ENCODE measurements at places on chromosomes 3 and 15.

DNA sequence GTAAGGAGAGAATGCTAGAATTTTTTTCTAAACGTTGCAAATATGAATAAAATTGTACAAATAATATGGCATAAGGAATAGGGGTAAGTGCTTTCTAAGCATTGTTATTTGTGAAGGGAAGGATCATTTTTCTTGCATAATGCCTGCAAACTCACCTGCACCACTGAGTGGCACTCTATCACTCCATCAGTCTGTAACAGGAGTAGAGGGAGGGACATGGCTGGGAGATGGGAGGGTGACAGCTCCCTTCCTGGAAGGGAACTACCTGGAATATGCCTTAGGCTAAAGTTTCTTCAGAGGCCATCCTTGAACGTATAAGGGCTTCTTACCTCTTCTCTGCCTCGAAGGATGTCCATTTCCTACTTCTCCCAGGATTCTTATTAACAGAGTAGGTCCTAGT lies 3.0 kb downstream of the NAALADL2 start:
- DNase-seq, result no peak

DNA sequence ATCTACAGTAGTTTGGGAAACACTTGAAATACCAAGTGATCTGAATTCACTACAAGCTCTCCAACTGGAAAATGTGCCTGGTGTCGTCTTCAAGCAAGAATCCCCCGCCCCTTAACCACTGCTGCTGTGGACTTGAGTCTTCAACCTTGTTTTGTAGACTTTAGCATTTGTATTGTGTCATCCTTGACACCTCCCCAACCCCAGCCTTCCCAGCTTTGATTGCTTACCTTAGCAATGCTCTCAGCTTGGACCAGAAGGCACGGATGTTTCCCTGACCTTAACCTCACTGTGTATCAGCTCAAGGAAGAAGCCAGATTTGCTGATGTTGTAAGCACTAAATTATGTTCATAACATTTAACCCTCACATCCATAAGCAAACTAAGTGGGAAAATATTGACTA lies 146.4 kb downstream of the IGF1R start:
- no peak for DNase-seq

DNA sequence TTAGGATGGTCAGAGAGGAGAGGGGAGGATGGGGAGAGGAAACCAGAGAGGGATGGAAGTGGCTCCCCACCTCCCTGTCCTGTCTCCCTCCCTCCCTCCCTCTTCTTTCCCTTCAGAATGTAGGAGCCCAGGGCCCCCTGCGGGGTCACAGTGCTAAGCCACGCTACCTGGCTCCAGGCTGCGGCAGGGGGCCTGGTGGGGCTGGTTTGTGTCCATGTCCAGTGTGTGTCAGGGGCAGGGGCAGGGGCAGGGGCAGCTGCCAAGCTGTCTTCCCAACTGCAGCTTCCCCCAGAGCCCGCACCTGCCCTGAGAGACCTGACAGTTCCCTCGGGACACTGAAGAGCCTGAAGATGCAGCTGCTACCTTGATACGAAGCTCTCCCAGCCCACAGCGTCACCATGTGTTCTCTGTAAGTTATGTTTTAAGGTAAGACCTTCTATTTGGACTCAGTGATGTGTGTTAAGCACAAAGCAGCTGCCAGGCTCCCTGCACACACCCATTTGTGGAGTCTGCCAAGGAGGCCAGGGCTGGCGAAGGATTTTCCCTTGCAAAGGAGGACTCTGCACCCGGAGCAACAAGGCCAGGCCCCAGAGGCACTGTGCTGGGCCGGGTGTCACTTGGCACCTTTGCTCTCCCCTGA lies 121.8 kb upstream of the SMAD3 start:
- no peak for DNase-seq

GRCh38 chr3:87488765-87489164 lies 212.4 kb upstream of the POU1F1 start:
- no peak for DNase-seq

DNA sequence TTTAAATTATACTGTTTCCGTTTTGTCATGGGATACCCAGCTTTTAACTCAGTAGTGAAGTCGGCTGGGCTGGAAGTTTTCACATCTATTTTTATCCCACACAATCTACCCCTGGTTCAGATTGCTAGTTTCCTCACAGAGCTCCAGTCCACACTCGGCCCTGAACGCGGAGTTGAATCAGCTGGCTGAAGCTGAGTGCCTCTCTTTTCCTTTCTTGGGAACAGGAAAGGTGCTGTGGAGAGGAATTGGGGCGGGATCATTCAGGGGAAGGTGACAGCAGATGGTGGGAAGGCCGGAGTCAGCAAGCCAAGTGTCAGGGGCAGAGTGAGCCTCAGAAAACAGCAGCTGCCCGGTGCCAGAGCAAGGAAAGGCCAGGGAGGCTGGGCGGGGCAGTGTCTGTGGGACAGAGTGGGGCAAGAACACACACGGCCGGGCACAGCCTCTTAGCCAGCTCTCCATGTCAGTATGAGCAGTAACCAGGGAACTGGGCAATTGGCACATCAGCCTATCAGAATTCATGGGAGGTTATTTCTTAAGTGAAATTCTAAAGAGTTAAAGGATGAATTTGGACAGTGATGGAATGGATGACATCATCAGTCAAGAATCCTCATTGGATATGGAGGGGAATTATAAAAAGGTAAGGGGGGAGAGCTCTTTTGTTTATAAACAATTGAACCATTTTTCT lies 135.7 kb upstream of the IL12A start:
- no peak for DNase-seq

GRCh38 chr15:81313686-81314085 lies 10.3 kb downstream of the STARD5 start:
- DNase-seq, result no peak

DNA sequence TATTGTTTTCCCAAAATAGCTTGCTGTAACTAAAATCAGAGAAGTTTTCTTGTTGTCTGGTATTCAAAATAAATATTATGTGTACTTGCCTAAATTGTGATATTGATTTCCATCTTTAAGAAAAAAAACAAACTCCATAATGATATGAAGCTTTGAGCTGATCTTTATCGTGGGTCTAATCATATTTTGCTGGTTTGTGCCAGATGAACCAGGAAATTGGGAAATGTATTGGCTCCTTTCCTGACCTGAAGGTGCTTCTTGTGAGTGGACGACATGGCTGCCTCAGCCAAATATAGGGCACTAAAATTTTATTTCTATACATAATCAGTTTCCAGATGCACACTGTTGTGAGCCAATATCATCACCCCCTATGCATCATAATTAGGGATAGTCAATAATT lies 113.3 kb downstream of the DIPK2A start:
- no peak for DNase-seq

GRCh38 chr15:55434989-55435825 lies 26.9 kb downstream of the PIERCE2 start:
- no peak for DNase-seq

GRCh38 chr3:69882560-69882959 lies 117.0 kb upstream of the SAMMSON start:
- DNase-seq, result no peak

DNA sequence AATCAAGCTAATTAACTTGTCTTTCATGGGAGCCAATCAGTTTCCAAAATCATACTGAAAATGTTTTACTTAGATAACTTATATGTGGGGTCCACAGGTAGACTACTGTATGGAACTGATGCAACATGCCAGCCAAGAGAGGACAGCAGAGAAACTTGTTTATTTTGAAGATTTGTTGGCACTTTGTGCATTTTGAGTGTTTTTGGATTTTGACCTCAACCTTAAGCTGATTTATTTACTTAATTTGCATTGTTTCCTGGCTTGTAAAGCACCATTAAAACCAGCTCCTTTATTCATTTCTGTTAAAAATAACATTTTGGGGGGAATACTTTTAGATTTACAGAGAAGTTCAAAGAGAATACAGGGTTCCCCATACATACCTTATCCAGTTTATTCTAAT lies 166.6 kb downstream of the MCTP2 start:
- DNase-seq, result no peak

DNA sequence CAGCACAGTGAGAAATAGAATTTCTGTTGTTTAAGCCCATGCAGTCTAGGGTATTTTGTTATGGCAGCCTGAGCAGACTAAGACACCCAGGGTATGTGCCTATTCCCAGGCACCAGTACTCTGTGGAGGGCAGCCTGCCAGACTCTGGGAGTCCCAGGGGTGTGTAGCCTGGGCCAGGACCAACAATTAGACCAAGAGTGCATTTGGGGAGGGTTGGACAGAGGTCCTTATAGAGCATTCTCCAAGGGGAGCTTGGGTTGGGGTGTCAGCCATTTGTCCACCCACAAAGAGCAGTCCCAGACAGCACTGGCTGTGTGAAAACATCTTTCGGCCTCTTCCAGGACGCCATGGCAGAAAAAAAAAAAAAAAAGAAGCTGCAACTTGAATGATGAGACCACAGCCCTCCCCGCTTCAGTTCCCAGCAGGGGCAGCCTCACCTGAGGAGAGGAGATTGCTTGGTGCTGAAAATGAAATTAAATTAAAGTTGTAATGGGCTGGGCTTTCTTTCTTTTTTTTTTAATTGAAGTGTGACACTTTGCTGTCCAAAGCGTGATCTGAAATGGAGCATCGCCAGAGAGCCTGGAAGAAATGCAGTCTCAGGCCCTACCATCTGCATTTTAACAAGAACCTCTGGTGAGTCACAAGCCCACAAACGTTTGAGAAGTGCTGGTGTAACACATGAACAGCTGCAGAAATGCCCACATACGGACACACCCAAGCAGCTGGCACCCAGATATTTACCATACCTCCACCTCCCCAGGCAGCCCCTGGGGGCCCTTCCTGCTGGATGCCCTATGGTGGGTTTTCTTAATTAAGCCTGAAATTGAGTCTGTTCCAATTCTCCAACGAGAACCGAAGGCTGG lies 21.3 kb upstream of the CAV3 start:
- no peak for DNase-seq

DNA sequence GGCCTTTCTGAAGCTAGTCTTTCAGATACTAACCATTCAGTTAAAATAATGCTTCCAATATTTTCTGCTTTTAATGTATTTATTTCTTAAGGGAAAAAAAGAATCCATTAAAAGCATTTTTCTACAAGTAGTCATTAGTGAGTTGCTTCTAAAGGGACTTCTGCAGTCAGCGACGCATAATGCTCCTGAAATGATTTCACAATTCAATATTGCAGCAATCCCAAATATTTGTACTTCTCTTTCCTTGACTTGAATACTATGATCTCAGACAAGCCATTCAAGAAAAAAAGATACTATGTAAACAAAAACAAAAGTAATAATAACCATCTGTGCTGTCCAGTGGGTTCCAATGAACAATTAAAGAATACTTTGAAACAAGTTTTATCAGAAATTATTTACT lies 681.0 kb downstream of the DIPK2A start:
- DNase-seq, result no peak

DNA sequence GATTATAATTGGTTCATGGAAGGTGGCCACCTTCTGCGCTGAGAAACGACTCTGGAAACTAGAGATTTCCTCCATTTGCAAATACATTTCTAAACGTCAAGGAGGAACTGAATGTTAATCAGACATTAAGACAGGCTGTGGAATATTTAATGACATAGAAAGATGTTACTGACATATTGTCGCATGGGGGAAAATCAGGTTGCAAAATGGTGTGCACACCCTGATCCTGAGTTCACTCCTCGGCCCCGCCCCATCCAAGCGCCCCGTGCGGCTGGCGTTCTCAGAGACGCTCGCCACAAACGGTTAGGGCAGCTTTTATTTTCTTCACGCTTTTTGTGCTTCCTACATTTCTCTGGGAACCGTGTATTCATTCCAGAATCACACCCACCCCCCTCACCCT lies 10.7 kb downstream of the H1-8 start:
- no peak for DNase-seq

GRCh38 chr3:42535981-42536784 lies 33.7 kb downstream of the VIPR1 start:
- no peak for DNase-seq

GRCh38 chr3:128863560-128863959 lies 15.9 kb upstream of the ACAD9 start:
- DNase-seq, result no peak

- no peak for DNase-seq
These were observed 139.1 kb upstream of the P2RY1 start for GRCh38 chr3:152695840-152696239.
